ENCODE measurements at places on chromosomes 2 and 18.

DNA sequence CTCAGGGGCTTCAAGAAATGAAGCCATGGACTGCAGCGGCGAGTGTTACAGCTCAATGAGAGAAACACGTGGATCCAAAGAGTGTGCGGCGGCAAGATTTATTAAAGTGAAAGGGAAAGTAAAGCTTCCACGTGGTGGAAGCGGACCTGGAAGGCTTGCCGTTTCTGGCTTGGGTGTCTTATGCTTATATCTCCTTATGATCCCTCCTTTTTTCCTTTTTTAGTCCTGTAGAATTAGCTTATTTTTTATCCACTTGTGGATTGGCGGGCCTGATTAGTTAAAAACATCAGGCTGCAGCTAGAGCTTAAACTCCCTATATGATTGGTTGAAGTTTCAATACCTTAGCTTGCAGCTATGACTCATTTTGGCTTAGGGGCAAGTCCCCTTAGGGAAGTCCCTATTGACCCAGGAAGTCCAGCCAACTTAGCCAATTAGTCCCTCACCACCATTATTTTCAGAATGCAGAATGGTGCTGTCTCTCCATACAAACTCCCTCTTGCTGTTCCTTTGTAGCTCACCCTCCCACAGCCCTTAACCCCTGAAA is 11.6 kb upstream of the HNMT start:
- no peak for DNase-seq

- DNase-seq = no peak
These were observed 178.0 kb downstream of the MCFD2 start for GRCh38 chr2:46737577-46737976.

GRCh38 chr2:207501802-207502576 is 27.8 kb upstream of the CREB1 start:
- no peak for DNase-seq

DNA sequence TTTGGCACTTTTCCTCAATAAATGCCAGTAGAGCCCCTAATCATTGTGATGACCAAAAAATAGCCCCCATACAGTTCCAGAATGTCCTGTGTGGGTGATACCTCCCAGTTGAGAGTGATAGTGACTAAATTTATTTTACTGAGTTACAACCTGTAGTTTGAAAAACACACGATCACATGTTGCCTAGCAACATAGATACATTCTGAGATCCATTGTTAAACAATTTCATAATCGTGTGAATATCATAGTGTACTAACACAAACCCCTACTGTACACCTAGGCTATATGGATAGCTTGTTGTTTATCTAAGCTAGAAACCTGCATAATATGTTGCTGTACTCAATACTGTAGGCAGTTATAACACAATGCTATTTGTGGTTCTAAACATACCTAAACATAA is 30.6 kb downstream of the KCMF1 start:
- DNase-seq = no peak

DNA sequence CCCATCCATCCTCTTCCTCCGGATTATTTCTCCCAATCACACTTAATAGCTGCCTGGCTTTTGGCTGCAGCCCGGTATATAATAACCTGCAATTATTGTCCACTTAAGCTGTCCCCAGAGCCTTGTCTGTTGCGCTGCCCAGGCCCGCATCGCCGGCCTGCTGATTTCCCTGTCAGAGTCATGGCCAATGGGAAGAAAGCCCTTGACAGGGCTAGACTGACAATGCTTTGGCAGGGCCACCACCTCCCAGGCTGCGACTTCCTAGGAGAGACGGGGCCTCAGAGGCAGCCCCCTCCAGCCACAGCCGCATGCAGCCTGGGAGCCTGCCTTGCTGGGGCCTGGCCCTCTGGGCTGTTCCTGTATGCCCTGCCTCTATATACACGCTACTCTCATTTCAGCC is 10.0 kb upstream of the CELF4 start:
- no peak for DNase-seq

DNA sequence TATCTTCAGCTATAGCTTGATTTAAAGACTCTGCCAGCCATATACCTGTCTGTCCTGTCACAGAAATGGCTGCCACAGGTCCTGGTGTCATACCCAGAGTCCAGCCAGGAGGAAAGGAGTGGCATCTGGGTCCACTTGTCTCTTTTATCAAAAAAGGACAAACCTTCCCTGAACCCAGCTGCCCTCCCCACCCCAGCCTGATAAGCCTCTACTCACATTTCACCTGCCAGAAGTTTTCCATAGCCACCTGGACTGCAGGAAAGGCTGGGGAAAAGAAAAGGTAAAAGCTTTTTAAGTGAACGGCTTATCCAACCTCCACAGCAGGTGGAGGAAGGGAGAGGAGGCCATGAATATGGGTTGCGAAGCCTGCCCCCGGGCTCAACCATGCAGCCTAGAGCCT is 32.8 kb downstream of the TMEM163 start:
- no peak for DNase-seq

- DNase-seq = peak; percentile 72
These were observed at the start of gene SLC66A3 for GRCh38 chr2:11155381-11156035. Gene SLC66A3 (plus strand): TSS chr2:11155467. CDS start chr2:11155547, 80 bp downstream.

DNA sequence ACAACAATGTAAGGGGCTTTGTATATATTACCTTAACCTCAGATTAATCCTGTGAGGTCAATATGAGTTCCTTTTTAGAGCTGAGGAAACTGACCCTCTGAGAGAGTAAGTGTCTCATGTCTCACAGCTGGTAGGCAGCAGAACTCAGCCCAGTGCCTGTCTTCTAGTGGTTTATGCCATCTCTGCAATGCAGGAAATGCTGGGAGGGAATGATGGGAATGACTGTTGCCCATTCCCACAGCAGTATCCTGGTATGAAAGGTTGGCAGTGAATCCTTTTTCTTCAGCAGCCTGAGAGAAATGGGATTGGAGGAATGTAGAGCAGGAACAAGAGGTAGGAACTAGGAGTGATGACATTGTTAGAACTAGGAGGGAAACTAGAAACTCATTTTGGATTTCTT is 6.0 kb downstream of the MRPL30 start:
- DNase-seq = no peak

GRCh38 chr2:170715932-170716777 is 1.0 kb downstream of the SP5 start:
- no peak for DNase-seq

- no peak for DNase-seq
These were observed 64.0 kb downstream of the ODC1 start for GRCh38 chr2:10383960-10384734.

DNA sequence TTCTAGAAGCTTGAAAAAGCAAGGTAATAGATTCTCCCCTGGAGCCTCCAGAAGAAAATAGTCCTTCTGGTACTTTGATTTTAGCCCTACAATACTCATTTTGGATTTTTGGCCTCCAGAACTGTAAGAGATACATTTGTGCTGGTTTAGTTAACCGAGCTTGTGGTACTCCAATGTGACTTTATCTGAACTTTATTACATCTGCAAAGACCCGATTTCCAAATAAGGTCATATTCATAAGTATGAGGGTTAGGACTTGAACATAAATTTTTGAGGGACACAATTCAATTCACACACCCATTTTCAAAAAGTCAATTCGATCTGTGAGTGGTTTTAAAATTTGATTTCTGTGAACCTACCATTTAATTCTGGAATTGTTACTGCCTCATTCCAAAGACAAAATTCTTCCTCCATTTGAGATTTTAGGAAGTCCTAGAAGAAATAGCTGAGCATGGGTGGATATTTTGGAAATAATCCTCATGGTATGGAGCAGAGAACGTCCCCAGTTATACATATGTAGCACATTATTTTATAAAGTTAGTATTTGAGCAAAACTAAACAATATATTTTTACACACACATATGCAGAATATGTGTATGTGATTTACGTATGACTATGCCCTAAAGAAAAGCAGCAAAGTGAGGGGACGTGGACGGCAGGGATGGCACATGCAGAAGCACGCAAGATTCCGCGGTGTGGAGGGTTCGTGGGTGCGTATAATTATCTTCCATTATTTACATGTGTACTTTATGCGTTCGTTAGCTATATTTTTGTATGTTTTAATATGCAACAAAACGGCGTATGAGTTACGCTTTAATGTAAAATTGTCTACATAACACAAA is 905 bp upstream of the NUP35 start:
- no peak for DNase-seq

DNA sequence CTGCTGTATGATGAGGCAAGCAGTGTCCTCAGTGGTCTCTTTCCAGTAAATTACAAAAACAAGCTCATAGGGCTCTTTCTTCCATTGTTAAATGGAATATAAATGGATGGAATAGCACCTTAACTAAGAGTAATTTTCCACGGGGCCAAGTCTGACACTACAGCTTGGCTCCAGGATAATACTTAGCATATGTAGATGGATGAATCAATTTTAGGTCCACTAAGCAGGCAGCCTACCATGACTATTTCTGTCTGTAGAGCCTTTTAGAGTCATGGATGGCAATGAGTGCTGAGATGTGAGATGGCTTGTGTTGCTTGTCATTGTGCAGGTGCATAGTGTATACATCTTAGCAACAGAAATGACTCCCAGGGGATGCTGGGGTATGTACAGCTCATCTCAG is 125.9 kb downstream of the PKP4 start:
- DNase-seq = no peak

All from left renal pelvis (tissue), 4 donors.